Suppressor macrophage treated with lipopolysaccharide for 1 hour (primary cell): ENCODE measurements at places on chromosomes 11 and 22.

- no peak for DNase-seq
These were observed 1.5 kb downstream of the TNNT3 start for GRCh38 chr11:1920909-1921573.

DNA sequence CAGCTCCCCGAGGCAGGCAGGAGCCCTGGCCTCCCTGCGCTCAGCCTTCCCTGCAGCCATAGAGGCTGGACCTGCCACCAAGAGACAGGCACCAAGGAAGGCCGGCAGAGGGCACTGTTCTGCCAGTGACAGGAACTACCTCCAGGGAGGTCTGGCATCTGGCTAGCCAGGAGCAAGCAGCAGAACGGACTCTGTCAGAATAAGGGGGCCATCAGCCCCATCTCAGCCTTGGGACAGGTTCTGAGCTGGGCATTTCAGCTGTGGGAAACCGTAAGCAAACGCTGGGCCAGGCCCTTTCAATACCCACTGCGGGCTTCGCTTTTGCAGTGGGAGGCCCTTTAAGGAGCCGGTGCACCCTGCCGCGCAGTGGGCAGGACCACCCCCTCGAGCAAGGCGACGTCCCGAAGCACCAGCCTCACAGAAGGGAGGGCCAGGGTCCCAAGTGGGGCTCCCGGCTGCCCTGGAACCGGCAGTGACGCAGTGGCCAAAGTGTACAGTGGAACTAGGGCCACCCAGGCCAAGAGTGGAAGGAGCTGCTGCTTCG is 18.2 kb downstream of the IFT27 start:
- DNase-seq: peak; percentile 88

- no peak for DNase-seq
These were observed 25.5 kb downstream of the SHISAL1 start for GRCh38 chr22:44287121-44287693.

DNA sequence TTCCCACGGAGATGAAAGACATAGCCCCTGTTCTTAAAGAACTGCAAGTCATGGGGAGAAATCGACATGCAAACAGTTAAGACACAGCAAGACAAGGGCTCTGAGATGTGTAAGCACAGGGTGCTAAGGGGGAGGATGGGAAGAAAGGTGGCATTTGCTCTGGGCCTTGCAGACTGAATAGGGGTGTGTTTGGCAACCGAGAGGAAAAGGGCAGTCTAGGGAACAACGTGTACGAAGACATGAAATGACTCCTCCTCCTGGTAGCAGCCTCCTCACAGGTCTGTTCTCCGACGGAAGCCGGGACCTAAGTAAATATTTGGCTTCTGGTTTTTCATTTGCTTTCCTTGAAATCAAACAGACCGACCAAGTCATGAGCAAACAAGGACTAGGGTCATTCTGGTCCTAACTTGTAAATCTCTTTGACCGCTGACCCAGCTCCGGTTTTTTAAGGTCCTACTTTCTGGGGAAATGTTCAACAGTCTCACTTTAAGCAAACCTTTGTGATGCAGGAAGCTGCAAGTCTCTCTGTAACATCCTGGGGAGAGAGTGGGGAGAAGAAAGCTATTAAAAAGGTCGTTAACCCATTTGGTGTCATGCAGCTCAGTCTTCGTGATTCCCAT is 19.7 kb downstream of the NNMT start:
- no peak for DNase-seq

GRCh38 chr11:96990914-96991313 is 601.1 kb downstream of the JRKL start:
- DNase-seq: no peak

- peak; percentile 94 for DNase-seq
These were observed 883 bp downstream of the HIPK3 start for GRCh38 chr11:33257897-33258630.

DNA sequence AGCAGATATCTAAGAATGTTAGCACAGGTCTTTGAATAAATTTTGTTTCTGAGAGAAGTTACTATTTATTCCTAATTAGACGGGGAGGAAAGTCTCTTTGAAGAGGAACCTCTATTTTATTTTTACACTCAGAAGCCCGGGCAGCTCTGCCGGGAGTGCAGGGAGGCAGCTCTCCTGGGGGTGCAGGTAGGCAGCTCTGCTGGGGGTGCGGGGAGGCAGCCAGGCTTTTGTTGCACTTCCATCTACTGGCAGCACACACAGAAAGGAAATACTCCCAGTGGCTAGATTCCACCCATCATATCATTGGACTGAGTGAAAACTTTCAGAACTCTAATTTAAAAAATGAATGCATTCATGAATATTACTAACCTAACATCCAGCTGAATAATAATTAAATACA is 24.6 kb downstream of the OR10A6 start:
- no peak for DNase-seq

GRCh38 chr11:125193841-125194240 is 29.3 kb downstream of the PKNOX2 start:
- DNase-seq: no peak

DNA sequence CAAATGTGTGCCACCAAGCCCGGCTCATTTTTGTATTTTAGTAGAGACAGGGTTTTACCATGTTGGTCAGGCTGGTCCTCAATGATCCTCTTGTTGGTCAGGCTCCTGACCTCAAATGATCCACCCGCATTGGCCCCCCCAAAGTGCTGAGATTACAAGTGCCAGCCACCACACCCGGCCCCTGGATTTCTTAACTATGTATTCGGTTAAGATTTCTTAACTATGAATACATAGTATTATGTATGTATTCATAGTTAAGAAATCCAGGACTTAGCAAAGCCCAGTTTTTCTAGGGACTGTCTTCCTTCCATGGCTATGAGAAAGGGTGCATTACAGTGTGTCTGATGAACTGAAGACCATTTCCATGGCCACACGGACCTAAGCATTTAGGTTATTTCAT is 1.7 kb downstream of the C11orf91 start:
- no peak for DNase-seq

DNA sequence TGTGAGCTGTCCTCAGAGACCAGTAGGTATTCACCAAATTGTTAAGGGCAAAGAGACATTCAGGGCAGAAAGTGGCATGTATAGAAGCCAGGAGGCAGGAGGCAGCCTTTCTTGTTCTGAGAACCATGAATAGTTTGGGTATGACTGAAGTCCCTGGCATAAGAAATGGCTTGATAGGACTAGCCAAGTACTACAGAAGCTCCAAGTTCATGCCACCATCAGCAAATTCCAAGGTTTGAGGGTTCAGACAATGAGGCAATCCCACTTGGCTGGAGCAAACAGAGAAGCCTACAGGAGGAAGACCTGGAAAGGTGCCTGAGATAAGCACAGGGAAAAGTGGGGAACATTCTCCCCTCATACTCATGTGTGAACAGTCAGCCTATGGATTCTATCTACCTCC is 25.8 kb downstream of the XRRA1 start:
- DNase-seq: no peak

- no peak for DNase-seq
These were observed 361 bp downstream of the SRPRA start for GRCh38 chr11:126268361-126268707.

DNA sequence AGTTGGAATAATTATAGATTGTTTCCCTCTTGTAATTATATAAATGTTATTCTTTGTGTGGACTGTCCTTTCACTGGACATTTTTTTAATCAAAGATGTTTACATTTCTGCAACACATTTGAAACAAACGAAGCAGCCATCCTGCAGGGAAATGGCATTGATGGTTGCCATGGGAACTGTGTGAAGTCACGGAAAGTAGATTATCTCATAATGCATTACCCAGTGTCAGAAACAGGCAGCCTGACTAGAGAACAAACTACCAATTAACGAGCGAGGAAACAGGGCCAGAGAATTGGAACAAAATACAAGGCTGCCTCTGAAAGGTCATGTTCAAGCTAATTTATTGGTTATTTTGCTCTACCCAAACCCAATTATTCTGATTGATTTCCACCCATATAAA is 96.9 kb upstream of the LARGE1 start:
- no peak for DNase-seq

DNA sequence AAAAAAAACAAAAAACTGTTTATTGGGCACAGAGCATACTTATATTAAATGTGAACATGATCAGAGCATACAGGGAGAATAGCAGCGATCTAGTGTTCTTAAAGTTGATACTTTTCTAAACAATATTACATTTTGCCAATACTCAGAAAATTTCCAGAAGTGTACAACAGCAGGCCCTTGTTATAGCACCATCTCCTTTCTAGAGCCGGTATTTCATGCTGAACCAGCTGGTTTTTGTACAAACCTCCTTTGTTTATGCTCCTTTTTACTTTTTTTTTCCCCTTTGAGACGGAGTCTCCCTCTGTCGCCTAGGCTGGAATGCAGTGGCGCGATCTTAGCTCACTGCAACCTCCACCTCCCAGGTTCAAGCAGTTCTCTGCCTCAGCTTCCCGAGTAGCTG is 90.7 kb downstream of the PPP6R3 start:
- no peak for DNase-seq

- DNase-seq: no peak
These were observed 4.0 kb downstream of the NAP1L4 start for GRCh38 chr11:2987881-2988861.

DNA sequence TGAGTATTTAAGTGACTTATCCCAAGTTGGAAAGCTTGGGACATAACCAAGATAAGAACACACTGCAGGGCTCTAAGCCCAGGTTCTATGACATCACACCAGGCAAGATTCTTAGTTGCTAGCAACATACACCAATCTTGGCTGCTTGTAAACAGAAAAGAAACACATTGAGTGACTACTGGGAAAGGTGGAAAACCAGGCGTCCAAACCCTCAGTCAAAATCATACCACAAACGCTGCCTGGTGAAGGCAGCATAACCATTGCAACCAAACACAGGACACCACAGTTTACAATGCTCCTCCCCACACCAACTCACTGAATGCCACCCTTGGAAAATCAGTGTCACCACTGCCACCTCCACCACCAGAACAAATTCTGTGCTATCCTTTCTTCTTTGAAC is 379.9 kb downstream of the TTC28 start:
- DNase-seq: no peak

DNA sequence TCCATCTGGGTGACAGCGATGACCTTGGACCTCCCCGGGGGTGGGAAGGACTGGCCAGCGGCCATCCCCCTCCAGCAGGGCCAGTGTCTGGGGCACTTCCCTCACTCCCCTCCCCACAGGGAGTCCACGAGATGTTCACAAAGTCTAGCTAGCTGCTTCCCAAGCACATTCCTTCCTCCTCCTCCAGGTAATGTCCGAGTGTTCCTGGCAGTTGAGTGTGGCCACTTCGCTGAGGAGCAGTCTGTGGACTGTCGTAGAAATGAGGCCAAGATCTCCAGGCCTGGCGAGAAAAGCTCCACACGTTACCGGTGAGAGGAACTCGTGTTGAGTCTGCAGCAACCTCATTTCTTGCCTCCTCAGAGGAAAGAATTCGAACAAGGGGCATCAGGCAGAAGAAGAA is 425.5 kb downstream of the BRD1 start:
- no peak for DNase-seq

DNA sequence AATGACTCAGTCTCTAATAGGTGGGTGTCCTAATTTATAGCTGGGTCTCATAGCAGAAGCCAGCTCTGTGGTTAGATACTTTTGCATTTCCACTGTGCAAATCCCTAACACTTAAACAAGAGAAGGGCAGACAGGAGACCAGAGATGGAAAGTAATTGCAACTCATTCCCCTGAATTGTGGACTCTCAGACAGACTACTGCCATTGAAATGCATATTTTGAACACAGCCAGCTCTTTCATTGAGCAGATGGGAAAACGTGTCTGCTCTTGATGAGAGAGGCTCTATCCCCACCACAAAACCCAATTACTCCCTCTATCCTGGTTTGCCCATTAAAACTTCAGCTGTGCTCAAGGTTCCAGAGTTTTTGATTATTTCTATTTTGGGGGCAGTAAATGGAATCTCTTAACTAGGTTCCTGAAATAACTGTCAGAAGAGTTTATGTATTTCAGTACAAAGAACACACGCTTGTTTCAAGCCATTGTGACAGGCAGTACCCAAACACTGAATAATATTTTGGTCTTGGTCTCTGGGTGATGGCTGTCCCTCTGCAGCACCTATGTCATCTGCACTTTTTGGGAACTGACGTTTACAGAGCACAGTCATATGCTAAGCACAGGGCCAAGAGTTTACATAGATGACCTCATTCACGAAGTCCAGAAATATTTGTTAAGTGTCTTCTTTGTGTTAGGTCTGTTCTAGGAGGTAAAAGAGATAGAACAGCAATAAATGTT is 41.7 kb downstream of the FAM227A start:
- DNase-seq: no peak

GRCh38 chr11:708511-708910 is 2.5 kb downstream of the EPS8L2 start:
- no peak for DNase-seq

DNA sequence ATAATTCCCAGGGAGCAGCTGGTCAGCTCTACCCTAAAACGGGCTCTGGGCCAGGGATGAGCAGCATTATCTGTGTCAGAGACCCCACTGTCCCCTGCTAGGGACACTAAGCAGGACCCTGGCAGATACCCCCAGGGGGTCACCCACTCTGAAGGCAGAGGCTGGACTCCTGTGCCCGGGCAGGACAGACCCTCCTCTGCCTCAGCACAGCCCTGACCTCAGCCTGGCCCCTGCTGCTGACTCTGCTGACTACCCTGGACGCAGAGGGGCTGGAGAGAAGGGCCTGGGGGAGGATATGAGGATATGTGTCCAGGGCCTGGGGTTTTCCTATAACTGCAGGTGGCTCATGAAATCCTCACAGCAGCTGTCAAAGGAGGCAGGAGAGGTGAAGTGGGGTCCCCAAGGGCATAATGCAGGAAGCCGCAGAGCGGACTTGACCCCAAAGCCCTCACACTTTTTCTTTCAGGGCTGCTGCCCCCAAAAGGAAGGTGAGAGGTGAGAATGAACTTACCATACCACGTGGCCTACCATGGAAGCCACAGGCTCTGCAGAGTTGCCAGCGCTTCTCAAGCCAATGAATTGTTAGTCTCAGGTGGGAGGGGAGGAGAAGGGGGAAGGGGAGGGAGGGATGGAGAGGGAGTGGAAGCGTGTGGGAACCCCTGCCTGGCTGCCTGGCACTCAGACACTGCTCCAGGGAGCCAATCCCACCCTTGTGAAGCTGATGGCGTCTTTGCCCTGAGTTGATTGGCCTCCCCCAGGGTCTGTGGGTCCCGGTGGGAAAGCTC is 76.7 kb upstream of the WNT11 start:
- no peak for DNase-seq
